ENCODE measurements at places on chromosomes 6 and 20. TPM values are rescaled to one million over a fixed set of nuclear protein-coding genes. Genes with fewer than 3 reads are reported as not detected.

Gene NOTCH4
- total RNA-seq: 0.66 TPM

Gene NMBR
- total RNA-seq: not detected

Gene FAM209B
- 0.32 TPM for total RNA-seq

Gene SAPCD1
- 2.5 TPM for total RNA-seq

Gene COL10A1
- not detected for total RNA-seq

GRCh38 chr6:121639021-121639420 is 203.6 kb downstream of the GJA1 start:
- H3K4me1 ChIP-seq: no peaks in the 10 kb centered on the region
- DNase-seq: no peak
- no peak overlapping the region for H3K27ac ChIP-seq
- no peaks in the 10 kb centered on the region for H3K27me3 ChIP-seq
- H3K36me3 ChIP-seq: no peaks in the 10 kb centered on the region
- H3K4me3 ChIP-seq: no peak overlapping the region

DNA sequence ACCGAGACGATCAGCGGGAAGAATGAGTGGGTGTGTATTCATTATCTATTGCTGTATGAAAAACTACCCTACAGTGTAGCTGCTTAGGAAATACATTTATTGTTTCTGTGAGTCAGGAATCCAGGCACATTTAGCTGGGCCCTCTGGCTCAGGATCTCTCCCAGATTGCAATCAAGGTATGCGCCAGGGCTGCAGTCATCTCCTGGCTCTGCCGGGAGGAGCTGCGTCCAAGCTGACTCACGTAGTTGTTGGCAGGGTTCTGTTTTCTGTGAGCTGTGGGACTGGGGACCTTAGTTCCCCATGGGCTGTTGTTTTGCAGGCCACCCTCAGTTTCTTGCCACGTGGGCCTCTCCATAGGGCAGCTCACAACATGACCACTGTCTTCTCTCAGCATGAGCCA is 68.2 kb upstream of the FUCA2 start:
- no peak overlapping the region for H3K27ac ChIP-seq
- no peak for DNase-seq
- H3K27me3 ChIP-seq: no peaks in the 10 kb centered on the region

DNA sequence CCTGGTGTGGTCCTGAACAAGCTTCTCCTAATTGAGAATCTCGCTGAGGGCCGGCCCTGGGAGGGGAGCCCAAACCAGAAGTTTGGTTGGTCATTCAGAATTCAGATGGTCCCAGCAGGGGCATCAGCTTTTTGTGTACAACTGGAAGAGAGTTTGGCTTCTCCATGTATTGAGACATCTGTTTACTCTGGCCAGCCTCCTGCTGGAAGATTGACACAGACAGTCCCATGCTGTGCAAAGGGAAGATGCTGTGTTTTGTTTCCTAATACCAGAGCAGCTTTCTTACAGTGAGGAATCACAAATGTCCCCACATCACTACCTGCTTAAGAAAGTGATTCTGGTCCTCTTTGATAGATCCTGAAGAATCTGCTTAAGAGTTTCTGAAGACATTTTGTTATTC is 97.8 kb downstream of the PLEKHG1 start:
- no peak overlapping the region for H3K27ac ChIP-seq
- no peaks in the 10 kb centered on the region for H3K27me3 ChIP-seq
- H3K4me3 ChIP-seq: no peak overlapping the region
- H3K4me1 ChIP-seq: no peaks in the 10 kb centered on the region
- H3K36me3 ChIP-seq: no peaks in the 10 kb centered on the region

Measured in HepG2 (cell line).